ENCODE measurements at places on chromosomes 16 and 17. TPM values are rescaled to one million over a fixed set of nuclear protein-coding genes. Genes with fewer than 3 reads are reported as not detected.

DNA sequence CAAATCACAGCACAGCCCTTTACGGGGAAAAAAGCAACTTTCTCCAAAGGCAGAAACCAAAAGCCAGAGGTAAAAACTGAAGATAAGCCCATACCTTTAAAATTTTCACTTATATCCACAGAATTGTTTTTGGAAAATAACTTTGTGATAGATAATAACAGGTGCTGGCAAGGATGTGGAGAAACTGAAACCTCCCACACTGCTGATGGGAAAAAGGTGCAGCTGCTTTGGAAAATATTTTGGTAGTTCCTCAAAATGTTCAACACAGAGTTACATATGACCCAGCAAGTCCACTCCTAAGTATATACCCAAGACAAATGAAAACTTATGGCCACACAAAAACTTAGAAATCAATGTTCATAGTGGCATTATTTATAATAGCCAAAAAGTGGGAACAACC lies 12.2 kb downstream of the EFTUD2 start:
- H3K4me3 ChIP-seq = no peak overlapping the region
- H3K27ac ChIP-seq = no peak overlapping the region
- H3K4me1 ChIP-seq = no peaks in the 10 kb centered on the region
- H3K36me3 ChIP-seq = peaks cover 31% of the 10 kb centered on the region

GRCh38 chr17:67558740-67559380 lies 158.9 kb upstream of the NOL11 start:
- H3K27me3 ChIP-seq = no peaks in the 10 kb centered on the region
- no peak overlapping the region for H3K27ac ChIP-seq

DNA sequence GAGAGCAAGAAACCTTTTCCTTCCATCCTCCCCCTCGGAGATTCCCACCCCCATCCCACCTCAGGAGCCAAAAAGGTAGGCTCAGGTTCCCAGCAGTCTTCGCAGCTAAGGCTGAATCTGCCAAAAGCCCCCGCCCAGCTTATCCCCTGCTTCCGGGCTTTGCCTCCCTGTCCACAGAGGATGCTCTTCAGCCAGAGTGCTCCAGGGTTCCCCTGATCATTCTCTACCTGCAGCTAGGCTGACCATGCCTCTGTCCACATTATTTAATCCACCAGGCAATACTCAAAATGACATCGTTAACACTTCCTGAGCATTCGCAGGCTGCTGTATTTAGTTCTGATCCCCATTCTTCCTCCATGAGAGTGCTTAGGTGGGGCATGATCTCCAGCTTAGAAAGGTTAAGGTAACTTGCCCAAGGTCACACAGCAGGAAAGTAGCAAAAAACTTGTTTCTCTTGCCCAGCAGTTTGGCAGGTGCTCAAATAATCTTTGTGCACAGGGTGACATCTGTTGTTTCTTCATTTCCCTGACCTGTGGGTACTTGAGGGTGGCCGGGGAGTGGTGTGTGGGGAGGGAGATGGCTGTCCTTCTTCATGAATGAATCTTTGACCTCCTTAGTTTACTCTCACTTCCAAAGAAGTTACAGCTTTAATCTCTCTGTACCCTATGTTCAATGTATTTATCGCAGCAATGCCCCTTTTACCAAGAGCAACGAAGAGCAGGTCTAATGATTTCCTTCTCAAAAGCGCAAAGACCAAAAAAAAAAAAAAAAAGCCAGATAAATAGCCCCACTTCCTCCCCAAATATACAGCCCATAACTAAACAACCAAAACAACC lies 848 bp upstream of the TBKBP1 start:
- peaks cover 18% of the 10 kb centered on the region for H3K4me1 ChIP-seq
- no peaks in the 10 kb centered on the region for H3K36me3 ChIP-seq
- H3K27ac ChIP-seq = peak overlapping the region; percentile 67
- DNase-seq = no peak
- no peaks in the 10 kb centered on the region for H3K27me3 ChIP-seq
- H3K4me3 ChIP-seq = peak overlapping the region; percentile 32

DNA sequence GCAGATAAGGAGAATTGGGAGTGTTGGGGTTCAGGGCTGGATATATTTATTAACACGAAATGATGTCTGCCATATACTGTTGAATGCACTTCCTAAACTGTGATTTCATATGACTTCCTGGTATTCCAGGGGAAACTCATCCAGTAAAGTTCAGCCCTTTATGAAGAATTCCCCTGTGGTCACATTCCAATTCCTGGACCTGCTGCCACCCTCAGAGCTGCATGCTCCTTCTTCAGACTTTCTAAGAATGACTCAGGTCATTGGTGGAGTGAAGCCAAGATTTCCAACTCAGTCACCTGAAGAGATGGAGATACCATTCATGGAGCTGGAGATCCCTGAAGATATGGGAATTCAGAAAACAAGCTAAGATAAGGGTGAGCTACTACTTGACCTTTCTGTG lies 114.2 kb upstream of the TMEM97 start:
- H3K4me3 ChIP-seq = no peak overlapping the region
- H3K36me3 ChIP-seq = no peaks in the 10 kb centered on the region
- H3K27ac ChIP-seq = no peak overlapping the region
- no peak for DNase-seq
- no peaks in the 10 kb centered on the region for H3K27me3 ChIP-seq

GRCh38 chr17:30519166-30519565 lies 42.0 kb downstream of the GOSR1 start:
- H3K4me1 ChIP-seq = no peaks in the 10 kb centered on the region
- H3K4me3 ChIP-seq = no peak overlapping the region
- no peaks in the 10 kb centered on the region for H3K27me3 ChIP-seq
- peaks cover 11% of the 10 kb centered on the region for H3K36me3 ChIP-seq
- DNase-seq = no peak
- no peak overlapping the region for H3K27ac ChIP-seq

Gene SLFN12
- 10.7 TPM for total RNA-seq
